IPS-NIHi11 (cell line): ENCODE measurements at places on chromosomes 6 and 20.
A peak's percentile ranks its signal among the peaks of the same experiment; 100 is the strongest.

DNA sequence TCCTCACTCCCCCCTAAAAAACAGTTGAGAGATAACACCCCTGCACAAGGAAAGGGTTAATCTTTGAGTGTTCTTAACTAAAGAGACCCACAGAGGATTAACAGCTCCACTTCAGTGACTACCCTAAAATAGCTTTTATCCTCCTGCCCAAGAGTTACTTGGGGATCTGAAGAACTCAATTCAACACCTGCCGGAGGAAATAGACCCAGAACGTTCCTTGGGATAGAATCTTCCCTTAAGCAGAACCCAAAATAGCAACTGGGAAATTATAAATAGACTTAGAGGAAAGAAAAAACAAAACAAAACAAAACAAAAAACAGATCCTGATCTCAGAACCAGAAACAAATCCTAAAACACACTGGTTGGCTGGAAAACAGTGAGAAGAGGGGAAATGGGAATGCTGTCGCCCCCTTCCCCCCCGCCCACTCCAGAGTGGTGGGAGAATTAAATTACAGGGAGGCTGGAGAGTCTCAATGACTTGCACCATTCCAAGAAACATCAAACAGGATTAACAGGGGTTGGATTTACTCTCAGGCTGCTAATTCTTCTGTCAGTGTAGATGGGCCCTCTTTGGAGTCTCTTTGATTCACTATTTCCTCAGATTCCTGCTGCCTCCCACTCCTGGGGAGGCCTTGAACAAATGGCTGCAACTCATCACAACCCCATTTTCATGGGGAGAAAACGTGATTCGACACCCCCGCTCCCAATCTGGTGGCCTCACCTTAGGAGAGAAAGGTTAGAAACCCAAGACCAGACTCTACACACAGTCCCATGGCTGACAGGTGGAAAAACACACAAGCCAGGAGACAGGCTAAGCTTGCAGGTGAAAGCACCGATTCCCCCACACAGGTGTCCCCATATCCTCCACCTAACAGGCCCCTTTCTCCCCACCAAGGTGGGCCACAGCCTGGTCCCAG is 1.4 kb downstream of the PLAGL2 start:
- no peak for DNase-seq

- no peak for DNase-seq
Measured at GRCh38 chr6:18433059-18433458, 45.9 kb downstream of the RNF144B start.

GRCh38 chr20:15842872-15843271 is 730.4 kb downstream of the KIF16B start:
- no peak for DNase-seq

- DNase-seq: no peak
Measured at GRCh38 chr20:29300579-29301551, 1956.6 kb upstream of the DEFB115 start.

- no peak for DNase-seq
Measured at GRCh38 chr6:91637217-91637616, 1050.3 kb upstream of the MAP3K7 start.

- peak; percentile 65 for DNase-seq
Measured at GRCh38 chr6:13554929-13555333, 19.5 kb upstream of the SIRT5 start.

DNA sequence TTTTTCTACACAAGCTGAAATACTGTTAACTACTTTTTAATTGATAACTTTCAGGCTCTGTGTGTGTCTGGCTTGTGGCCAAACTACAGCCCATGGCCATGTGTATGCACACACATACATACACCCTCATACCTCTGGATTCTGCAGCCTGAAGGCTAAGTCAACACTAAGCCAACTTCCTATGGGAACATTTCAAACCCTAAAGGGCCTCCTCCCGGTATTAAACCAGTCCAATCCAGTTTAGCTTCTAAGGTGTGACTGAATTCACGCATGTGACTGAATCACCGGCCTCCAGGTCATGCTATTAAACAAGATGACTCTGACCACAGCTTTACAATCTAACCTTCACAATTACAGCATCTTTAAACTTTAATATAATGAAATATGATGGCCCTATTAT is 20.7 kb upstream of the DST start:
- DNase-seq: no peak

- no peak for DNase-seq
Measured at GRCh38 chr6:35396991-35397390, 54.6 kb downstream of the PPARD start.

- no peak for DNase-seq
Measured at GRCh38 chr20:16081421-16081820, 491.8 kb downstream of the KIF16B start.

DNA sequence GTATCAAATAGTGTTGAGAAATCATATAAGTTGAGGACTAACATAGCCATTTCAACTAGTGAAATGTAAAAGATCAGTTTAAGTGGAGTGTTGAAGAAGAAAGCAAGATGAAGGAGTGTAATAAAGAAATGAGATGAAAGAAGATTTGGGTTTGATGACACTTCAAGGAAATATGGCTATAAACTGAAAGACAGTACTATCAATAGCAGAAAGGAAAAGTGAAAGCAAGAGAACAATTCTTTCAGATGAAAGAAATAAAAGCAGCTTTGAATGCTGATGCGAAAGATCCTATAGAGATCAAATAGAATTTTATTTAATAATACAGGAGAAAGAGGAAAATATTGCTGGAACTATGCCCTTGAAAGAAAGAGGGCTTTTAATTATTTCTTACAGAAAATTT is 92.8 kb upstream of the PRSS16 start:
- no peak for DNase-seq

GRCh38 chr6:116003668-116004067 is 57.0 kb downstream of the FRK start:
- no peak for DNase-seq

GRCh38 chr6:11852061-11852651 is 73.6 kb upstream of the ADTRP start:
- DNase-seq: no peak

DNA sequence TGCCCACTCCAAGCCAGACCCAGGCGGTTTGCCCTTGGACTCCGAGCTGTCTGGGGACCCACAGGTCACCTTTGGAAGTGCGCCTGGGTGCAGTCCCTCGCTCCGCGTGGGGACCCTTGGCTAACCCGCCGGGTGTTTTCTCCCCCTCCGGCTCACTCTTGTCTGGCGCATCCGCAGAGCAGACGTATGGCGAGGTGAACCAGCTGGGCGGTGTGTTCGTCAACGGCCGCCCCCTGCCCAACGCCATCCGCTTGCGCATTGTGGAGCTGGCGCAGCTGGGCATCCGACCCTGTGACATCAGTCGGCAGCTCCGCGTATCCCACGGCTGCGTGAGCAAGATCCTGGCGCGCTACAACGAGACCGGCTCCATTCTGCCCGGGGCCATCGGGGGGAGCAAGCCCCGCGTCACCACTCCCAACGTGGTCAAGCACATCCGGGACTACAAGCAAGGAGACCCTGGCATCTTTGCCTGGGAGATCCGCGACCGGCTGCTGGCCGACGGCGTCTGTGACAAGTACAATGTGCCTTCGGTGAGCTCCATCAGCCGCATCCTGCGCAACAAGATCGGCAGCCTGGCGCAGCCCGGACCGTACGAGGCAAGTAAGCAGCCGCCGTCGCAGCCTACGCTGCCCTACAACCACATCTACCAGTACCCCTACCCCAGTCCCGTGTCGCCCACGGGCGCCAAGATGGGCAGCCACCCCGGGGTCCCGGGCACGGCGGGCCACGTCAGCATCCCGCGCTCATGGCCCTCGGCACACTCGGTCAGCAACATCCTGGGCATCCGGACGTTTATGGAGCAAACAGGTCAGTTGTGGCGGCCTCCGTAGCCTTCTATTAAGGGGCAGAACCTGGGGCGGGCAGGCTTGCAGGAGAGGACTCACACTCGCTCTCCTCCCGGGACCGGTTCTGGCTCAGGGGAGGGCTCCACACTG is 1.1 kb downstream of the PAX1 start:
- DNase-seq: no peak
